CD8-positive, alpha-beta memory T cell (primary cell): ENCODE measurements at places on chromosomes 1 and 21. TPM values are rescaled to one million over a fixed set of nuclear protein-coding genes. Genes with fewer than 3 reads are reported as not detected.

DNA sequence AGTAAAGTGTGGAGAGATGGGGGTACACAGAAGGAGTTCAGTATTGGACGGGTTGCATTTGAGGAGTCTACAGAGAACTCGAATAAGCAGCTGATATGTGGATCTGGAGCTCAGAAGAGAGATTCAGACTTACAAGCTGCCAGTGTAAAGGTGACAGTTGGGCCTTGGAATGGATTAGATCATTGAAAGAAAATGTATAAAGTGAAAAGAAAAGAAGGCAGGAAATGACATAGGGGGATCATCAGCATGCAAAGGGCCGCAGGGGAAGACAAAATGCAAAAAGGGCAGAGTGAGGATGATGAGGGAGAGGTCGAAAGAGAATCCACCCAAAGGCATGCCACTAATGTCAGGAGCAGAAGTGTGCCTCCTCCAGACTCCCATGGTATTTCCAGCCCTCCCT lies 273.3 kb downstream of the TNR start:
- H3K27me3 ChIP-seq, result peaks cover 3% of the 10 kb centered on the region
- H3K36me3 ChIP-seq, result no peaks in the 10 kb centered on the region
- DNase-seq, result no peak
- H3K27ac ChIP-seq, result no peak overlapping the region

DNA sequence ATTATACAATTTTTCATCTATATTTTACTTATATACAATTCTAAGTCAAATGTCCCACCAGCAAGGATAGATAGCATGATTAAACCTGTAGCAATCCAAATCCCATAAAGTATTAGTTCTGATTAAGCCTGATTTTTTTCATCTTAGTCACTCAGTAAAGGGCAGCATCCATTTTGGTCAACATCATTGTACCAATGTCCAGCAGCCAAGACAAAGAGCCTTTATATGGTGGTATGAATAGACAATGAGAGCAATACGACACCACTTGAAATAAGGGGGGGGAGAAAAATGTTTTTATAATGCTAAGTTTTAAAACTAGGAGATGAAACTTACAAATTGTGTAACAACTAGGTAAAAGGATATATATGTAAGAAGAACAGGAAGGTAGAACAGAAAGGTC lies 7.4 kb downstream of the ZNF644 start:
- no peak overlapping the region for H3K27ac ChIP-seq
- H3K27me3 ChIP-seq, result no peaks in the 10 kb centered on the region
- no peak overlapping the region for H3K4me3 ChIP-seq
- no peak for DNase-seq

- DNase-seq, result no peak
- H3K27ac ChIP-seq, result no peak overlapping the region
- H3K4me3 ChIP-seq, result no peak overlapping the region
- H3K4me1 ChIP-seq, result peaks cover 4% of the 10 kb centered on the region
- H3K27me3 ChIP-seq, result no peaks in the 10 kb centered on the region
Measured at GRCh38 chr1:225418059-225418458, 9.8 kb downstream of the LBR start.

GRCh38 chr1:165580931-165581871 lies 37.4 kb downstream of the LRRC52 start:
- H3K4me3 ChIP-seq, result no peak overlapping the region
- H3K4me1 ChIP-seq, result no peaks in the 10 kb centered on the region
- H3K36me3 ChIP-seq, result no peaks in the 10 kb centered on the region
- no peak overlapping the region for H3K27ac ChIP-seq
- H3K27me3 ChIP-seq, result no peaks in the 10 kb centered on the region

DNA sequence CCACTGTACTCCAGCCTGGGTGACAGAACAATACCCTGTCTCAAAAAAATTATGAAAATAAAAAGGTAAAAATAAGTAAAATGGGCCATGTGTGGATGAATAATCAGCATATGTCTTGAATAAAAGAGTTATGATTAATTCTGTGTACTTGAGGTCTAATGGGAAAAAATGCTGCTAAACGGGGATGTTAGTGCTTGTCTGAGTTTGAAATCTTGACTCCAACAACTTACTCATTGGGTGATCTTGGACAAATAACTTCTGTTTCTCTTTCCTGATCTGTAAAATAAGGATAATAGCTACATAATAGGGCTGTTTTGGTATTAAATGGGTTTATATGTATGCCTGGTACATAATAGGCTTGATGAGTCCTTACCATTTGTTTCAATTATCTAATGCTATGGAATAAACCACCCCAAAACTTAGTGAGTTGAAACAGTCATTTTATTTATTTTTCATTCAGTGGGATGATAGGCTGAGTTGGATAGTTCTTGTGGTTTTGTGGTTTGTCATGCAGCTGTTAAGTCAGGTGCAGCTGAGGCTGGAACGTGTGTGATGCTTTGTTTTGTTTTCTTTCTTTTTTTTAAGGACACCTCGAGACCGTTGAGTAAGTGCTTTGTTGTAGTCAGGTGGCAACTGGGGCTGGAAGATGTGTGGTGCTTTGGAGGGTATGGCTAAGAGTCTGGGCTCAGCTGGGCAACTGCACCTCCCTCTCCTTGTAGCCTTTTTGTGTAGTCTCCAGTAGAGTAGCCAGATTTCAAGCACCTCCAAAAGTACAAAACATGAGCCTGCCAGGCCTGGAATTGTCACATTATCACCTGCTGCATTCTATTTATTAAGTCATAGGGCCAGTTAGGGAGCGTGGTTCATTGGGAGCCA lies 4.9 kb downstream of the MDM4 start:
- H3K27ac ChIP-seq, result peak overlapping the region; percentile 51
- peaks cover 15% of the 10 kb centered on the region for H3K36me3 ChIP-seq
- H3K4me3 ChIP-seq, result peak overlapping the region; percentile 33
- peak; percentile 52 for DNase-seq
- no peaks in the 10 kb centered on the region for H3K27me3 ChIP-seq
- H3K4me1 ChIP-seq, result peaks cover 79% of the 10 kb centered on the region

GRCh38 chr1:203148127-203148526 lies 20.6 kb downstream of the ADORA1 start:
- H3K36me3 ChIP-seq, result no peaks in the 10 kb centered on the region
- no peaks in the 10 kb centered on the region for H3K4me1 ChIP-seq
- H3K27ac ChIP-seq, result no peak overlapping the region

DNA sequence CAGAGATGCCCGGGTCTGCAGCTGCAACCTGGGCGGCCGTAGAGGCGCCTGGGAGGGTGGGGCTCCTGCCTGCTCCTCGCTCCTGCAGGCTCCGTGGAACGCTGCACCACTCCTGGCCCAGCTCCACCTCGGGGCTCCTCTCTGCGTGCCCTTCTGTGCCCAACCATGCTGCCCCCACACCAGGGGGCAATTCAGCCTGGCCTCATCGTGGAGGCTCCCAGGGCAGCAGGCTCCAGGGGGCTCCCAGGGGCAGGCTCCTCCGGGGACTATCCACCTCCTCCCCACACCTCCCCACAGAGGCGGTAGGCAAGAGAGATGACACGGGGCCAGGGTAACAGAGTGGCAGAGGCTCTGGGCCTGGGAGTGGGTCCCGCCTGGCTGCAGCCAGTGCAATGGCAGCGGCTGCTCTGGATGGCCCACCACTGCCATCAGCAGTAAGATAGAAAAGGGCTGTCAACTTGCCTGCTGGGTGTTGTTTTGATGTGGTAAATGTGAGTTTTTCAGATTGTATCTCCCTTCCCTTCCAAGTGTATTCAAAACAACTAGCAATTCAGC lies 22.4 kb upstream of the LRRC8C start:
- peak; percentile 80 for DNase-seq
- H3K27me3 ChIP-seq, result no peaks in the 10 kb centered on the region
- H3K4me3 ChIP-seq, result peak overlapping the region; percentile 57
- H3K27ac ChIP-seq, result peak overlapping the region; percentile 18
- no peaks in the 10 kb centered on the region for H3K36me3 ChIP-seq

- peaks cover 7% of the 10 kb centered on the region for H3K36me3 ChIP-seq
- no peak for DNase-seq
- no peaks in the 10 kb centered on the region for H3K27me3 ChIP-seq
- peak overlapping the region; percentile 74 for H3K4me3 ChIP-seq
- H3K4me1 ChIP-seq, result peaks cover 31% of the 10 kb centered on the region
- peak overlapping the region; percentile 96 for H3K27ac ChIP-seq
Measured at GRCh38 chr1:70204600-70204999, 779 bp downstream of the LRRC40 start.

GRCh38 chr1:151988405-151988923 lies 5.2 kb downstream of the S100A10 start:
- no peak for DNase-seq
- H3K4me3 ChIP-seq, result no peak overlapping the region
- H3K27me3 ChIP-seq, result no peaks in the 10 kb centered on the region
- no peak overlapping the region for H3K27ac ChIP-seq

DNA sequence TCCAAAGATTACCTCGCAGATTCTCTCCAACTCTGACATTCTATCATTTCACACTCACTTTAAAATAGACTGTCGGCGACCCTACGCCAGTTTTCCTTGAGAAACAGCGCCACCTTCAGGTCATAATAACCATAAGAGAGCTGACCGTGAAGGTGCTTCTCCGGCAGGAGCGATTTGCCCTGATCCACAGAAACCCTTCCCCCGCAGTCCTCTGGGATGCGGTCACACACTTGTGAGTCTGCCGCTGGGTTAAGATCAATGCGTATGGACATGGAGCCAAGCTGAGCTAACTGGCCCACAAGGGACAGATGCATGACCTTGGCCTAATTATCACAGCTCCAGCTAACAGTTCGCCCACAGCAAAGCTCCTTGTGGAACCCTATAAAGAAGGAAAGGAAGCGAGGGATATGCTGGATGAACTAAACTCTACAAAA lies 32.8 kb upstream of the IFNAR2 start:
- peaks cover 7% of the 10 kb centered on the region for H3K4me1 ChIP-seq
- DNase-seq, result peak; percentile 36
- no peak overlapping the region for H3K27ac ChIP-seq
- no peak overlapping the region for H3K4me3 ChIP-seq
- no peaks in the 10 kb centered on the region for H3K36me3 ChIP-seq

GRCh38 chr1:157734321-157734720 lies 33.8 kb upstream of the FCRL3 start:
- no peaks in the 10 kb centered on the region for H3K27me3 ChIP-seq
- no peak overlapping the region for H3K27ac ChIP-seq
- no peaks in the 10 kb centered on the region for H3K36me3 ChIP-seq
- DNase-seq, result no peak
- H3K4me3 ChIP-seq, result no peak overlapping the region

DNA sequence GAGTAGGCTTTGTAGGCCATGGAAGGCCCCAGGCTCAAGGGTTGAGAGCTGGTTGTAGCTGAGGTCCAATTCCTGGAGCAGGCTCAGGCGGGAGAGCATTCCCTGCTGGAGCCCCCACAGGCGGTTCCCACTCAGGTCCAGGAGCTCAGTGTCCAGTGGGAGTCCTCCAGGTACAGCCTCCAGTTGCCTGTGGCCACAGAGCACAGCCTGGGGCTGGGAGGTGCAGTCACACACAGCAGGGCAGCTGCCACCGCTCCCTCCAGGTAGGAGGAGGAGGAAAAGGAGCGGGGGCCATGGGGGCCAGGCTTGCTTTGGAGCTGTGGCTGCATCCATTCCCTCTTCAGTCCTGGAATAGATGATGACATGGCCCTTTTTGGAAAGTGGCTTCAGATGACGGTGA lies 2.8 kb downstream of the LINGO4 start:
- H3K4me1 ChIP-seq, result no peaks in the 10 kb centered on the region
- H3K4me3 ChIP-seq, result no peak overlapping the region
- H3K27me3 ChIP-seq, result no peaks in the 10 kb centered on the region
- no peak for DNase-seq
- no peak overlapping the region for H3K27ac ChIP-seq

DNA sequence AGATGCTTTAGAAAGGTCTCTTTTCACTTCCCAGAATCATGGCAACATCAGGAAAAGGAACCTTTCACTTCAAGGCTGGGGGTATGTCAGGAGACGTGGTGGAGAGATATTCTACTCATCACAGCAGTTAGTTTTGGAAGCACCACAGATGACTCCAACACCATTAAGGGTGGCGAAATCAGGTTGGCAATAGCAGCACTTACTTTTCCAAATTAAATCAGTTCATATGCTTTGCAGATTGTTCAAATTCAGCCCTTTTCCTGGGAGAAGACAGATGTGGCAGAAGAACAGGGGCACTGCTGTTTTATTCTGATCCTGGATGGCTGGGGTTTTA lies 79.0 kb downstream of the RUNX1 start:
- no peaks in the 10 kb centered on the region for H3K27me3 ChIP-seq
- no peak overlapping the region for H3K4me3 ChIP-seq
- no peak overlapping the region for H3K27ac ChIP-seq

GRCh38 chr1:151629278-151629677 lies 17.4 kb downstream of the SNX27 start:
- H3K4me3 ChIP-seq, result no peak overlapping the region
- H3K27ac ChIP-seq, result no peak overlapping the region
- DNase-seq, result no peak
- H3K27me3 ChIP-seq, result no peaks in the 10 kb centered on the region
- H3K4me1 ChIP-seq, result no peaks in the 10 kb centered on the region

DNA sequence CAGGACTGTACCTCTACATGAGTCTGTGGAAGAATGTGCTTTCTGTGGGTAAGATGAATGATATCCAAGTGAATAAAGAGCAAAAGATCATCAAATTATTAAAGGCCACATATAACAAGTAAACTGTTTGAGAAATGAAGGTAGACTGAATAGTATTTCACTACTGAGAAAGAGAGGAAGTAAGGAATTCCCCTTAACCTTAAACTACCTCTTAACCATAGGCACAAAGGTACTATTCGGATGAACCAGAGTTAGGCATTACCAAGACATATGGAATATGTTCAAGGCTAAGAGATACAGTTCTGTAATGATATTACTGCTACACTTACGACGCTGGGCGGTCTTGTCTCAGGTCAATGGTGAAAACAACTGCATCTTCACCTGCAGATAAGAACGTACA lies 25.5 kb downstream of the DCAF8 start:
- H3K27ac ChIP-seq, result no peak overlapping the region
- peaks cover 46% of the 10 kb centered on the region for H3K36me3 ChIP-seq
- DNase-seq, result no peak
- H3K4me3 ChIP-seq, result no peak overlapping the region
- no peaks in the 10 kb centered on the region for H3K4me1 ChIP-seq
- H3K27me3 ChIP-seq, result no peaks in the 10 kb centered on the region

- no peaks in the 10 kb centered on the region for H3K4me1 ChIP-seq
- no peak overlapping the region for H3K27ac ChIP-seq
- no peak for DNase-seq
- H3K36me3 ChIP-seq, result no peaks in the 10 kb centered on the region
Measured at GRCh38 chr1:180278194-180278515, 48.1 kb downstream of the LHX4 start.

GRCh38 chr1:74343216-74343615 lies 108.0 kb downstream of the TNNI3K start:
- no peak for DNase-seq
- H3K4me3 ChIP-seq, result no peak overlapping the region
- H3K27ac ChIP-seq, result no peak overlapping the region
- H3K4me1 ChIP-seq, result no peaks in the 10 kb centered on the region
- no peaks in the 10 kb centered on the region for H3K36me3 ChIP-seq

GRCh38 chr1:25204797-25205480 lies 27.4 kb downstream of the SYF2 start:
- H3K27me3 ChIP-seq, result peaks cover 4% of the 10 kb centered on the region
- H3K36me3 ChIP-seq, result no peaks in the 10 kb centered on the region
- no peaks in the 10 kb centered on the region for H3K4me1 ChIP-seq
- peak; percentile 46 for DNase-seq
- H3K27ac ChIP-seq, result no peak overlapping the region
- H3K4me3 ChIP-seq, result no peak overlapping the region

Gene SGIP1
- not detected for total RNA-seq

Gene DNAI4
- 1.8 TPM for total RNA-seq

Gene PPFIA4
- total RNA-seq, result 1.2 TPM

Gene S100B
- 0.91 TPM for total RNA-seq

Gene RUSC1
- 31.3 TPM for total RNA-seq

Gene CYB5RL
- 13.9 TPM for total RNA-seq

Gene CHD5
- 0.61 TPM for total RNA-seq

Gene LENEP
- total RNA-seq, result 0.62 TPM

Gene VWA1
- not detected for total RNA-seq

Gene CLEC20A
- not detected for total RNA-seq

Gene IQGAP3
- 4.4 TPM for total RNA-seq

Gene HPCA
- not detected for total RNA-seq

Gene GJA4
- not detected for total RNA-seq

Gene CRABP2
- 0.71 TPM for total RNA-seq

Gene SHE
- not detected for total RNA-seq

Gene NUP210L
- not detected for total RNA-seq
